Stimulated activated CD4-positive, alpha-beta T cell treated with anti-CD3 and anti-CD28 coated beads, Interleukin-2, amount 100 ng/mL, for 24 hours (primary cell): ENCODE measurements at places on chromosomes 16 and 17.
A peak's percentile ranks its signal among the peaks of the same experiment; 100 is the strongest.

GRCh38 chr16:87556941-87557459 lies 45.3 kb upstream of the JPH3 start:
- no peak for DNase-seq

DNA sequence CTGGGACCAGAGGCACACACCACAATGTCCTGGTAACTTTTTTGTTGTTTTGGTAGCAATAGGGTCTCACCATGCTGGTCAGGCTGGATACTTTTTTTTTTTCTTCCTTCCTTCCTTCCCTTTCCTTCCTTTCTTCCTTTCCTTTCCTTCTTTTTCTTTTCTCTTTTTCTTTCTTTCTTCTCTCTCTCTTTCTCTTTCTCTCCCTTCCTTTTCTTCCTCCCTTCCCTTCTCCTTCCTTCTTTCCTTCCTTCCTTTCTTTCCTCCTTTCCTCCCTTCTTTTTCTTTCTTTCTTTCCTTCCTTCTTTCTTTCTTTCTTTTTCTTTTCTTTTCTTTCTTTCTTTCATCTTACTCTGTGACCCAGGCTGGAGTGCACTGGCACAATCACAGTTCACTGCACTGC lies 18.4 kb upstream of the ULK2 start:
- DNase-seq: no peak

DNA sequence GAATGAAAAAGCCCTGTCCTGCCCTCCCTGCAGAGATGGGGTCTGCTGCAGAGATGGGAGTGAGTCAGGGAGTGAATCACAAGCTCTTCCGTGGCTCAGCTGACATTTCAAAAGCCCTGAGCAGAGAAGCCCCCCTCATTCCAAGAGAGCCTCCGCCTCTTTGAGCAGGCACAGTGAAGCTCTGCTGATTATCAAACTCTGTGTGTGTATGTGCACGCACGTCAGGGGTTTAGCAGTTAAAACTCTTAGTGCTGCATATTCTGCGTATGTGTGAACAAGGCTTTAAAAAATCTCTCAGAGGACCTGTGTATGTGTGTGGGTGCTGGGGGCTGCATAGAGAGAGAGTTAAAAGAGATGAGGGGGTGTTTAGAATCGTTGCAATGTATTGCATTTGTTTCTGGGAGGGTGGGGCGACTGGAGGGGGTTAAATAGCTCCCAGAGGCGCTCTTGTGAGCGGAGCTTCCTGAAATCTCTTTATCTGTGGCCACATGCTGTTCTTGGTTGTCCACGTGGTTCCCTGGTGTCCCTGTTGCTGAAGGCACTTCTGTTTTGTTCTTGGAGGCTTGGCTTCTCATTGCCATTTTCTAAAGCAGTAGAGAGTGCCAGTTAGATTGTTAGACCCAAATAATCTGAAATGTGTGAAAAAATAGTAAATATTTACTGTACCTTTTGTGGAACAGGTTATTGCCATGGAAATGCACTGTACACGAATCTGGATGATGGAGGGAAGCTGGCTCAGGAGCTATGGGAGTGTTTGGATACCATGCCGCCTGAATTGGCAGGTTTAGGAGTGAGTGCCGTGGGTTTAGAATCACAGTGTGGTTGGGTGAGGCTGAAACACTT lies 116.6 kb downstream of the PRKCB start:
- DNase-seq: peak; percentile 48

DNA sequence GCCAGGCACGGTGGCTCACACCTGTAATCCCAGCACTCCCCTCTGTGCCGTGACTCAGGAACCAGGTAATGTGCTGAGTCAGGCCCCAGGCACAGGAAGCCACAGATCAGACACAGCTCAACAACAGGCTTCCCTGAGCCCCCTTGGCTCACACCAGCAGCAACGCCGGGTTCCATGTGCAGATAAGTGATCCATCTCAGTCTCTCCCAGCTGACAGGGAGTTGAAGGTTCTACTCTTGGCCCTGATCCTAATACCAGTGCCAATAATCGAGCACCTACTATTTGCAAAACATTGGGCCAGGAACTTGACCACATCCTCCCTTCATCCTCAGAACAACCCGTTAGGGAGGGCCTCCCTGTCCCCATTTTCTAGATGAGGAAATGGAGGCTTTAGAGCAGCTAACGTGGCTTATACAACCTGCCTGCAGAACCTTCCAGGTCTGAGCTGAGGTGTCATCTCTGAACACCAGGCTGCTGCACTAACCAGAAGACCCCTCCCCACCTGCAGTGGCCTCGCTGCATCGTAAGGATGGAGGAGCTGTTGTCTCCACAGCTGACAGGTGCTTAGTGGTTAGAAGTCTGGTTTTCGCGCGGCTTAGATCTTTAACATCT lies 64.8 kb upstream of the AMZ2 start:
- peak; percentile 65 for DNase-seq

GRCh38 chr16:56352351-56353053 lies 72.8 kb downstream of the AMFR start:
- DNase-seq: no peak

DNA sequence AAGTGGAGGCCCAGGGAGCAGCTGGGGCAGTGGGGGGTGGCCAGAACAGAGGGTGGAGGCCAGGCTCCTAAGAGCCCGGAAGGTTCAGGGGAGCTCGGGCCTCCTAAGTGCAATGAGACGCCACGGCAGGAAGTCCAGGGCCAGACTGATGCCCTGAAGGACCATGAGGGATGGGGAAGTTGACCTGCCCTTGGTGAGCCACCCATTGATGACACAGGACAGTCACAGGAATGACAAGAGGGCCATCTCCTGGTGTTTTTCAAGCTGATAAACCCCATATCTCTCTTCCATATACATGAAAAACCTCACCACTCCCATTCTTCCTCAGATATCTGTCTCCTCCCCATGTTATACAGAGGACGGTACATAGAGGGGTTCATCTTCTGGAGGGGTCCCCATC lies 5.8 kb upstream of the MRPL58 start:
- no peak for DNase-seq

DNA sequence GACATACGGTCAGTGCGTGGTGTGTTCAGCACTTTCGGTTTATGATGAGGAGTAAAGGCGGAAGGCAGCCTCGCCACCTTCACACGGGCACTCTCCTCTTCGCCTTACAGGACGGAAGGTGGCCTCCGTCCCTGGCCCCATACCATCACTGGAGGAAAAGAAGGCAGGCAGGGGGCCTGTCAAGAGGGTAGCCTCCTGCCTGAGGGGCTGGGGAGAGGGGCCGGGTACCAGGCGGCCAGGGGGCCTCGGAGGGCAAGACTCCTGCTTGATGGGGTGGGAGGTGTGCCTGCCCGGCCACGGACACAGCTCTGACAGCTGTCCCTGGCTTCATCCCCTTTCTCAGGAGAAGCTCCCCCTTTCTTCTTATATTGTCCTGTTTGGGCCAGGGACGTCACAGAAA lies 15.6 kb upstream of the SLC38A8 start:
- no peak for DNase-seq

DNA sequence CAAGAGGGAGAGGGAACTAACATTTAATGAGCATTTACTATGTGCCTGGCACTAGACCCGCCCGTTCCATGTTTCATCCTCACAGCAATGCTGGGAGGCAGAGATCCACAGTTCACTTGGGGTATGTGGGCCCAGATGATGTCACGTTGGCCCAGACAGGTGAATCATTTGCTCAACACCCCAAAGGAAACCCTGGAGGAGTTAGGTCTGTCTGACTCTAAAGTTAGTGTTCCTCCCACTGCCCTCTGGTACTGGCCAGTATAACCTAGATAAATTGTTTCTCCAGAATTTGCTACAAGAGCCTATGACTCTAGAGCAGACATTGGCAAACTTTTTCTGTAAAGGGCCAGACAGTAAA lies 164.6 kb downstream of the VPS53 start:
- no peak for DNase-seq

DNA sequence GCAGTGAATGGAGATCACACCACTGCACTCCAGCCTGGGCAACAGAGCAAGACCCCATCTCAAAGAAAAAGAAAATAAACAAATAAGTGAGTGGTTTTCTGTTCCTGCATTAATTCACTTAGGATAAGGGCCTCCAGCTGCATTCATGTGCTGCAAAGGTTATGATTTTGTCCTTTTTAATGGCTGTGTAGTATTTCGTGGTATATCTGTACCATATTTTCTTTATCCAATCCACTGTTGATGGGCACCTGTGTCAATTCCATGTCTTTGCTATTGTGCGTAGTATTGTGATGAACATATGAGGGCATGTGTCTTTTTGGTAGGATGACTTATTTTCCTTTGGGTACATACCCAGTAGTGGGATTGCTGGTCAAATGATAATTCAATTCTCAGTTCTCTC lies 33.9 kb downstream of the SLC5A11 start:
- DNase-seq: no peak

GRCh38 chr17:16911141-16911937 lies 60.6 kb downstream of the TNFRSF13B start:
- no peak for DNase-seq

DNA sequence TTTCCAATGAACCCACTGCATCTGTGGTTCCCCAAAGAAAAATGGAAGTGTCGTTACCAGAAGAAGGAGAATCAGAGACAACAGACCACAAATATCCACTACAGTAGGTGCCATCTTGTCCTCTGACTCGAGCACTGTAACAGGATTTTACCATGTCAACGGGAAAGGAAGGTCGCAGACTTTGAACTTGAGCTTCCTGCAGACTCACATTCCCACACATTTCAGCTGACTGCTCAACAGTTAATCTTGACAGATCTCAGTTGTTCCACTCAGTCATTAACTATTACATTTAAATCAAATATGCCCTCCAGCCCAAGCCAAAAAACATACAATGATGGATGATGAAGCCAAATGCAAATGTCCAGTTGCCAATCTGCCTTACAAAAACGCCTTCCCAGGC lies 37.0 kb downstream of the GAS7 start:
- DNase-seq: no peak

- DNase-seq: no peak
These were observed 23.0 kb upstream of the CDR2 start for GRCh38 chr16:22397464-22397863.

DNA sequence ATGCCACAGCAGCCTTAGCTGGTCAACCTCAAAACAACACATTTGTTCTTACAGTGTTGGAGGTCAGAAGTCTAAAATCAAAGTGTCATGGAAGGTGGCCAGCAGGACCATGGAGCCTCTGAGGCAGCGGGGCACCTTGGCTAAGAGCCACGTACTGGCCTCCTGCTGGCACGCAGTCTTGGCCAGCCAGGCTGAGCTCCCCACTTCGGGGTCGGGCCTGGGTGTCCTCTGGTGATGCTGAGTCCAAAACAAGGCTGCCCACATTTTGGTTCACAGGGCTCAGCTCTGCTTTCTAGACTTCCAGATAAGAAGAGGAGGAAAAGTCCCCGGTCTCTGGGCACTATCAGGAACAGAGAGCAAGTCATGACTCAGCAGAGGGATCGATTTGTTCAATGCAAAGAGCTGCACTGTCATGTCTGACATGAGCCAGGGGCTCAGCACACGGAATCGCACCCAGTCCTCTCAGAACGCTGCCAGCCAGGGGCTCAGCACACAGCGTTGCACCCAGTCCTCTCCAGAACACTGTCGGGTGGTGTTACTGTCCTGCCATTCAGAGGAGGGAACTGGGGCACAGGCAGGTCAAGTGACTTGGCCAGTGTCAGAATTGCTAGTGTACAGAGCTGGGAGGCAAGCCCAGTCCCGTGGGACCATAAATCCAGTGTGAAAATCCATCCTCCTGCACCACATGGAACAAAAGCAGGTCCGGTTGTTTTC lies 2.5 kb downstream of the LGALS9 start:
- no peak for DNase-seq

- no peak for DNase-seq
These were observed 183.5 kb downstream of the PHKB start for GRCh38 chr16:47644661-47645060.

GRCh38 chr17:57945996-57946797 lies 9.0 kb downstream of the CUEDC1 start:
- no peak for DNase-seq

GRCh38 chr17:19703828-19704613 lies 12.4 kb downstream of the SLC47A2 start:
- DNase-seq: no peak

GRCh38 chr17:17921192-17922069 lies 50.8 kb downstream of the TOM1L2 start:
- DNase-seq: no peak

DNA sequence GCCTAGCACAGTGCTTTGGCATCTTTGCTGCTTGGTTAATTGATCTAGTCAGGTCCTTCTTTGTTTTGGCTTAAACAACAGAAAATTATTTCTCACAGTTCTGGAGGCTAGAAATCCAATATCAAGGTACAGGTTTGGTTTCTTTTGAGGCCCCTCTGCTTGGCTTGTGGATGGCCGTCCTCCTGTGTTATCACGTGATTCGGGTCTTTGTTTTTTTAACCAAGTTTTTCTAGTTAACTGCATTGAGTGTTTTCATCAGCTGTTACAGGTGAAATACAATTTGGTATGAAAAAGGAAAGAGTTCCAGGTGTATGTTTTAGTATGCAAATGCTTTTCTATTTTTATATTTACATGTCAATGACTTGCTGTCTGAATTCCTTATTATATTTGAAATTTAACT lies 2.8 kb downstream of the NLK start:
- DNase-seq: no peak

GRCh38 chr17:13984956-13985355 lies 84.3 kb upstream of the COX10 start:
- DNase-seq: no peak

GRCh38 chr16:988471-989353 lies 7.1 kb downstream of the SOX8 start:
- no peak for DNase-seq

DNA sequence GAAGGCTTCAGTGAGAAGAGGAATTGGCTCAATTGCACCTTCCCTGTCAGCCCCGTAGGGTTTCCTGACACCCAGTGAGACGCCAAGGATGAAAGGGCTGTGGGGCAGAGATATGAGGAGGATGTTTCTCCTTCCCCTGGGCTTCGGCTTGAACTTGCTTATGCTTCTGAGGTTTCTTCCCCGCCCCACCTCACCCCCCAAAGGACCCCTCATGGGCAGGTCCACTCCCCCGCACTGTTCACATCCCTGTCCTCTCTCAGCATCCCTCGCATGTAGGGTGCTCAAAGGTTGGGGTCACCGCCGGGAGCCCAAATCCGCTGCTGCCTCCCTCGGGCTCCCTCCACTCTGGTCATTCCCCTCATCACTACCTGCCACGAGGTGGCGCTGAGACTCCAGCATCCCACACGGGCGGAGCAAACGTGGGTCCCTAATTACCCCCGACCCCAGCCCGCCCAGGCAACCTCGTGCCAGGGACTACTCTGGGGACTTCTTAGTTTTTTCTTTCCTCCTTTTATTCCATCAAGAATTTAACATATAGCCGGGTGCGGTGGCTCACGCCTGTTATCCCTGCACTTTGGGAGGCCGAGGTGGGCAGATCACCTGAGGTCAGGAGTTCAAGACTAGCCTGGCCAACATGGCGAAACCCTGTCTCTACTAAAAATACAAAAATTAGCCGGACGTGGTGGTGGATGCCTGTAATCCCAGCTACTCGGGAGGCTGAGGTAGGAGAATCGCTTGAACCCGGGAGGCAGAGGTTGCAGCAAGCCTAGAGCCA lies 3.3 kb upstream of the TRARG1 start:
- peak; percentile 81 for DNase-seq

- no peak for DNase-seq
These were observed 56.4 kb downstream of the CMIP start for GRCh38 chr16:81500833-81501521.
